WTC11 (cell line): ENCODE measurements at places on chromosomes 5 and 9. TPM values are rescaled to one million over a fixed set of nuclear protein-coding genes. Genes with fewer than 3 reads are reported as not detected.

- DNase-seq = no peak
Measured at GRCh38 chr5:171357843-171358242, 29.8 kb upstream of the NPM1 start.

DNA sequence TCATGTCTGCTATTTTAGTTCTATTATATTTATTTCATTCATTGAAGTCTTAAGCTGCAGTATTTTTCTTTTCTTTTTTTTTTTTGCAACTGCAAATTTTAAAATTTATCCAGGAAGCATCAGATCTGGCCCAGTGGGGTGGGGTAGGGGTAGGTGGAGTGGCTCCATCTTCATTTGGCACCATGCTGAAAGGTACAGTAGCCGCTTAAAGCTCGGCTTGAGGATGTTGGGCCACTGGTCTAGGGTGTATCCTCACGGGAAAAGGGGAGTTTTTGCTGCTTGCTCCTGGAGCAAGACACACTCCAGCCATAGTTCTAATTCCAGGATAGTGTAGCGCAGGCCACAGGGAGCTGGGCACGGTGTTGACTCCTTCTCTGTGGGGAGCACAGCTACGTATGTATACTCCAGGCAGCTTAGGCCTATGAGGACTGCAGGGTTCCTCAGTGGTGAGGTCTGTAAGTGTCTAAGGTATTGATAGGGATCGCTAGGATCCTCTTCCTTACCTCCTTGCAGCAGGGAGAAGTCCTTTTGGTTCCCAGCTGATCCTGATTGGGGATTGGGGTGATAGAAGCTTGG is 22.7 kb downstream of the RCL1 start:
- DNase-seq = no peak

- DNase-seq = no peak
Measured at GRCh38 chr5:7606840-7607465, 211.0 kb downstream of the ADCY2 start.

The NCS1 gene
- 31.8 to 32.6 TPM (median 32.4 TPM) in 3 replicates for total RNA-seq

DNA sequence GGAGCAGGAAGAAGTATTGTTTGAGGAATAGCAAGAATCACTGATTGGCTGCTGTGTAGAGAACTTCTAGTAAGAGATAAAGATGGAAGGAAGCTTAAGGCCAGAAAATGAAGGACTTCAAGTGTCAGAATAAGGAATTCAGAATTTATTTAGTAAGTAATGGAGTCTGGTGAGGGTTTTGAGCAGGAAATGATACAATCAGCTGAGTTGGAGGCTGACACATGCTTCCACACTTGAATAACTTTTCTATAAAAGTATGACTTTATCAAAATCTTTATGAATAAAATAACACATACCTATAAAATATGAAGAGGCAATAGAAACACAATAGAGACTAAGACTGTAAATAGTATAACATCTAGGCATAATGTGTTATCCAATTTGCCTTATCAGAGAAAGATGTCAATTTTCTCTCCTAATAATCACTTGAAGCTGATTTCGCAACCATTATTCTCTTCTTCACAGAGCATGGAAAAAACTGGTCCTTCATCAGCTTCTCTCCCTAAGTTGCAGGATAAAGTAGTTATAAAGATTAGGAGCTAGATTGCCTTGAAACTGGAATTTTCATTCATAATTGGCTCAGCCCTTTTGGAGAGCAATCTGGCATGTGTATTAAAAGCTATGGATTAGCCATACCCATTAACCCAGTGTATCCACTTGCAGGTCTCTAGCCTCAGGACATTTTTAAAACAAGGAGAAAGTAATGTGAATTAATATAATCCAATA is 143.4 kb downstream of the ZNF608 start:
- no peak for DNase-seq

The PCDHGA8 gene
- total RNA-seq = 1.4 to 2.4 TPM (median 2.1 TPM) in 3 replicates

GRCh38 chr5:147918899-147919298 is 12.6 kb upstream of the C5orf46 start:
- DNase-seq = no peak

The PCDHGA1 gene
- 1.1 to 1.5 TPM (median 1.2 TPM) in 3 replicates for total RNA-seq

DNA sequence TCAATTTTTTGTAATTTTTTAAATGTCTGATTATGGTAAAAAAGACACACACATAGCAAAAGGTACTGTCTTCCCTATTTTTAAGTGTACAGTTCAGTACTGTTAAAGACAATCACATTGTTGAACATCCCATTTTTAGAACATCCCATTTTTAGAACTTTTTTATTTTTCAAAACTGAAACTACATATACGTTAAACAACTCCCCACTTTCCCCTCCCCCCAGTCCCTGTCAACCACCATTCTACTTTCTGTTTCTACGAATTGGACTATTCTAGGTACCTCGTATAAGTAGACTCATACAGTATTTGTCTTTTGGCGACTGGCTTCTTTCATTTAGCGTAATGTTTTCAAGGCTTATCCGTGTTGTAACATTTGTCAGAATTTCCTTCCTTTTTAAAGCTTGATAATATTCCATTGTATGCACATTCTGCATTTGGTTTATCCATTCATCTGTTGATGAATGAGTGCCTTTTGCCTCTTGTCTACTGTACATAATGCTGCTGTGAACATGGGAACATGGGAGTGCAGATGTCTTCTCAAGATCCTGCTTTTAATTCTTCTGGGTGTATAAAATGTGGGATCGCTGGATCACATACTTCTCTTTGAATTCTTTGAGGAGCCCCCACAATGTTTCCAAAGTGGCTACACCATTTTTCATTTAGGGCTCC is 154.0 kb downstream of the PIK3R1 start:
- DNase-seq = no peak

DNA sequence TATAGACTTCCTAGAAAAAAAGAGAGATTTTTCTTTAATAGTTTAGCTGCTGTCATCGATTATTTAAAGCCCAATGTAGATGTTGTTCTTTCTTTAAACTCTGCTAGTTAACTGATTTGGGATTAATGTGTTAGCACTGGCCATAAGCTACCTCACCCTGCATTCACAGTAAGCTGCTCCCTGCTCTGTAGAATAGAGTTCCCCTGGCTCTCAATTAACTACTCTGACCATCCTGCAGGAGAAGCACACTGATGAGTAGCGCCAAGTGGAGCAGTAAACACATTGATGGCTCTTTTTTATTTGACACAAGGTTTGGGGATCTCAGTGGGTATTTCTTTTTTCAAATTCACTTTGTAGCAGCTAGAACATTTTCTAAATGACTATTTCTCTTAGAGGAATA is 807.9 kb upstream of the ZNF608 start:
- DNase-seq = no peak

The SLC6A3 gene
- 0.53 to 0.74 TPM (median 0.64 TPM) in 3 replicates for total RNA-seq

The NKD2 gene
- total RNA-seq = 12.8 to 16.6 TPM (median 15.9 TPM) in 3 replicates

The SLC27A4 gene
- total RNA-seq = 20.8 to 23.8 TPM (median 21.2 TPM) in 3 replicates

The CBY3 gene
- 0.25 to 0.37 TPM (median 0.25 TPM) in 3 replicates for total RNA-seq

DNA sequence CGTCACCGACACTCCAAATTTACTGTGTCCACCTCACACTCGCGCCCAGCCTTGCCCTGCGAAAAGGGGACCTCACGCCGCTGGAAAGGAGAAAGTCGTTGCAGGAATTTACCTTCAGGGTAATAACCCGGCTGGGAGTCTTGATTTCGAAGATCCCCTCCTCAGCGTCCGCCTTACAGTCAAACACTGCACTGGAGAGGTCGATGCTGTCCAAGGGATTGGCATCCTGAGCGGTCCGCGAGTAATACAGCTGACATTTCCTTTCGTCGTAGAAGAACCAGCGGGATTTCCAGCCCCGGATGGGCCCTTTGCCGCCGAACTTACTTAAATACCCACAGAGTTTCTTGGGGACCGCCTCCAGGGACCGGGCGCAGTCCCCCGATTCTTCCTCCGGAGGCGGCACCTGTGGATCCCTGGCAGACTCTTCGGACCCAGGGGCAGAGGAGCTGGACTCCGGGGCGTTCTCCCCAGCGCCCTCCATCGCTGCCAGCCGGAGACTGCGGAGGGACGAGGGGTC is 330 bp downstream of the TBC1D2 start:
- no peak for DNase-seq

The PFN3 gene
- total RNA-seq = 0.48 TPM in 1 of 3 replicates, not detected in the others

The IL3 gene
- total RNA-seq = not detected in 3 replicates

GRCh38 chr5:80963521-80963895 is 3.3 kb downstream of the RASGRF2 start:
- DNase-seq = no peak

The NIM1K gene
- 0.07 to 0.14 TPM in 2 of 3 replicates, not detected in the other for total RNA-seq

The HAVCR1 gene
- total RNA-seq = not detected in 3 replicates

- DNase-seq = no peak
Measured at GRCh38 chr9:134644725-134645606, 3.4 kb downstream of the COL5A1 start.

- DNase-seq = no peak
Measured at GRCh38 chr9:98902516-98902915, 41.2 kb upstream of the COL15A1 start.

GRCh38 chr5:159385536-159385935 is 55.2 kb upstream of the IL12B start:
- DNase-seq = no peak

DNA sequence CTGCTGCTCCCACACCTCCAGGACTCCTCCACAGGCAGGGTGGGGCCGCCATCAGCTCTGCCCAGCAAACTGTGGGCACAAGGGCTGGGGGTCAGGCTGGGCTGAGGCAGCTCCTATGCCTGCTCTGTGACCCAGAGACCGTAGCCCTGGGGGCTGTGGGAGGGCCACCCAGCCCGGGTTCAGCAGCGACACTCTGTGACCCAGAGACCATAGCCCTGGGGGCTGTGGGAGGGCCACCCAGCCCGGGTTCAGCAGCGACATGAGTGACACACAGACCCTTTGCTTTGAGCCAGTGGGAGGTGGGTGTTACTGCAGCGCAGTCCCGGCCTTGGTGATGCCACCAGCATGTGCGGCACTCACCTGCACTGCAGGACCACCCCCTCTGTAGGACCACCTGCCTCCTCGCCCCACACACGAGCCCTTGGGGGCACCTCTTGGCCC is 118.9 kb upstream of the LPCAT1 start:
- no peak for DNase-seq

DNA sequence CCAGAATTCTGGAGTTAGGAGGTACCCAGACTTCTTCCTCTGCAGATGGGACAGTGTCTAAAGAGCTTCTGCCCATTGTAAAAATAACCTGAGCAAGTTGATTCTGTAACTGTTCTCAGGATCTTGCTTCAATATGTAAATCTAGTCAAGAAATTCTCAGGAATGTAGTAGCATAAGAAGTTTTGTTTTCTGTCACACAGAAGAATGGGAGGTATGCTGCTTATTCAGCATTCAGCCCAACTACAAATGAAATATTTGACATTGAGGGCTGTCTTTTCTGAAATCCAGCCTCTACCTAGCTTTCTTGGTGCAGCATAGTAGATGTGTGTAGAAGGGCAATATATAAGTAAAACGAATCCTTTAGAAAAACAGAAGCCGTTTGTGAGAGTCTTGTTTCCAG is 13.8 kb downstream of the MACIR start:
- DNase-seq = no peak

DNA sequence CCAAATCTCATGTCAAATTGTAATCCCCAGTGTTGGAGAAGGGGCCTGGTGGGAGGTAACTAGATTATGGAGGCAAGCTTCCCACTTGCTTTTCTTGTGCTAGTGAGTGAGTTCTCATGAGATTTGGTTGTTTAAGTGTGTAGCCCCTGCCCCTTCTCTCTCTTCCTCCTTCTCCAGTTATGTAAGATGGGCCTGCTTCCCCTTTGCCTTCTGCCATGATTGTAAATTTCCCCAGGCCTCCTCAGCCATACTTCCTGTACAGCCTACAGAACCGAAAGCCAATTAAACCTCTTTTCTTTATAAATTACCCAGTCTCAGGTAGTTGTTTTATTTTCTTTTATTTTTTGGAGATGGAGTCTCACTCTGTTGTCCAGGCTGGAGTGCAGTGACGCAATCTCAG is 18.2 kb upstream of the TXNDC8 start:
- DNase-seq = no peak

GRCh38 chr9:135098400-135099105 is 11.1 kb downstream of the OLFM1 start:
- peak; percentile 86 for DNase-seq

DNA sequence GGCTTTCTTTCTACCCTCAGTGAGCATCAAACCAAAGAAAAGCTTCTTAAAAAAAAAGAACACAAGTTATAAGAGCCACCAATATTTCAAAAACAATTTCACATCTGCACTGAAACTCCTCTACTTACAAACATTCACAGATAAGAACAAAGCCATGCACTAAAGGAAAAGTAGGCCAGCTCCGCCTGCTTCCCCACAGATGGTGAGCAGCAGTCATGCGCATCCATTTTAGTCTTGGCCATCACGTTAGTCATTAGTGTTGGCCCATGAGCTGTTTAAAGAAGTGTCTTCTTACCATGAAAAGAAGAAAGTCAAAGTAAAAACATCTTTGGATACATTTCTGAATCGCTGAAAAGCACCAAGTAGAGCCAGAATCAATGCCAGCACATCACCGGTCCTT is 40.0 kb upstream of the SMIM23 start:
- DNase-seq = no peak

The SCGB3A2 gene
- 57.3 to 79.1 TPM (median 66.0 TPM) in 3 replicates for total RNA-seq

The GPSM1 gene
- 14.2 to 16.2 TPM (median 16.2 TPM) in 3 replicates for total RNA-seq

The NUTM2F gene
- total RNA-seq = 0.15 to 0.55 TPM in 2 of 3 replicates, not detected in the other

The SLC45A2 gene
- not detected in 3 replicates for total RNA-seq

DNA sequence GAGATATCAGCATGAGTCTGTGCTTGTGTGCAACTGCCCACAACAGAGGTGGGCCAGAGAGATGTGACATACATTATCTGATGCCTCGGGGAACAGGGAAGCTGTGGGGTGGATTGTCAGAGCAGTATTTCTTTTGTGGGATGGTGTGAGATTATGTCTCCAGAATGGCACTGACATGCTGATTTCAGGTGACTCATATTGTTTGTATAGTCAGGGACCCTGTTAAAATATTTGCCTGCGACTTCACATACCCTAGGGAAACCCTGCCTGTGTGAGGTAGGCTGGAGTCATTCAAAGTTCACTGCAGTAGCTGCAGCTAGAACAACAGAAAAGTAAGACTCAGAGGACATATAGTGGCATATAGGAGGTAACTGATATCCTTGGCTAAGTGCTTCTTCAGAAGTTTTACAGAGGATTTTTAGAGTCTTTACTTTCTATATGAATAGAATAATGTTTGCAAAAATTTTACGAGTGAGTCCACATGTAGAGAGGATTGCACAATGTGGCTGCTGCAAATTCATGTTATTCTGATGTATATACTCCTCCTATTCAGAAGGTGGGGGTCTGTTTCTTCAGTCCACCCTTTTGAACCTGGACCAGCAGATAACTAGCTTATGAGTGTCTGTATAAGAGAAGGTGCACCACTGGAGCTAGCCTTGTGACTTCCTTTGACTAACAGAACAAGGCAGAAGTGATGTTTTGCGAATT is 89.3 kb downstream of the MACIR start:
- no peak for DNase-seq

DNA sequence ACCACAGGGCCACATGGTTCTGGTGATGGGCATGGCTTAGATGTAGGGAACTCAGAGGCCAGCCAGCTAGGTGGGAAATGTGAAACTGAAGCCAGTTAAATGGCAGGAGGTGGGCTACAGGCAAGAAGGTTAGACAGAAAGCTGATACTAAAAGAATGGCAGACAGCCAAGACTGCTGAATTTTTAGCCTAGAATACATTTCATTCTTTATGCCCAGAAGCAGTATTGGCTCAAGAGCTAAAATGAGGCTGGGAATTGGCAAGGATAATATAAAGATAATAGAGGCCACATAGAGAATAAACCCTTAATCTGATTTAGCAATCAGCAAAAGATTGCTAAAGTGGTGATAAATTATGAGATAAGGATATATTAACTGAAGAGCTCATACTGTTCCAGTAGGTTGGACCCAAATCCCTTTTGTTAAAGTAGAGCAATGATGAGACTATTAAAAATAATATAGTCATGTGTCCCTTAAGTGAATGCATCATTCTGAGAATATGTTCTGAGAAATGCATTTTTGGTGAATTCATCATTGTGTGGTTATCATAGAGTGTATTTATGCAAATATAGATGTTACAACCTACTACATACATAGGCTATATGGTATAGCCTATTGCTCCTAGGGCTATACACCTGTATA is 234.3 kb downstream of the CHSY3 start:
- DNase-seq = no peak

- DNase-seq = no peak
Measured at GRCh38 chr9:3436629-3437420, 89.0 kb downstream of the RFX3 start.
